ENCODE measurements at places on chromosomes 7 and 10.

GRCh38 chr10:103911021-103911459 lies 6.9 kb downstream of the STN1 start:
- no peak for DNase-seq

DNA sequence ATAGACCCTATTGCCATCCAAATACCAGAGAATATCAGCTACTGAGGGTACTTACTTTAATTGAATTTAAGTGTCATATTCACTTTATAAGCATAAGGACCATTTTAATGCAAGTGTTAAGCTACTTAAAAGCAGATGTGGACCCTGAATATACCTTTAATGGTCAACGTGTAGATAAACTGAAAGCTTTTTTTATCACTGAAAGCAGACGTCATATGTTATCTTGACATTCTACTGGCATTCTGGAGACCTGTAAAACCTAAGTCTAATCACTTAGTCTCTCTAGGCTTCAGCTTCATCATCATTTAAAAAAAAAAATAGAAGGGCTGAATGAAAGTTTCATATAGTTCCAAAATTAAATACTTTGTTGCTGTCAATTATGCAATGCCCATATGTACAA lies 116.5 kb downstream of the ELAPOR2 start:
- no peak for DNase-seq

DNA sequence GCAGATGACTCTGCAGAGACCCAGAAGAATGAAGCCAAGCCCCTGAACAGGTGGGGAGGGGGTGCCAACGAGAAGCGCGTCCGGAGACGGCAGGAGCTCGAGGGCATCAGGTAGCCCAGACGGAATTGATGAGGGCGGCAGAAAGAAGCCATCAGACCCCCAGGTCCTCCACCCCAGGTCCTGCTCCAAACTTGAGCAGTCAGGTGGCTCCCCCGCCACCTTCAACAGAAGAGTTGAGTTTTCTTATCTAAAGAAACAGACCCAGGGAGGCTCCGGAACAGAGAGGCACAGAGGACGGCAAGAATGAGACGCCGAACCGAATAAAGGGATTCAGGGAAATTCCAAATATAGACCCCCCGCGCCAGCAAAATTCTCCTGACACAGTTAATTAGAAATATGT lies 22.2 kb downstream of the RGS10 start:
- no peak for DNase-seq

GRCh38 chr10:122168598-122169394 lies 102.3 kb upstream of the BTBD16 start:
- no peak for DNase-seq

DNA sequence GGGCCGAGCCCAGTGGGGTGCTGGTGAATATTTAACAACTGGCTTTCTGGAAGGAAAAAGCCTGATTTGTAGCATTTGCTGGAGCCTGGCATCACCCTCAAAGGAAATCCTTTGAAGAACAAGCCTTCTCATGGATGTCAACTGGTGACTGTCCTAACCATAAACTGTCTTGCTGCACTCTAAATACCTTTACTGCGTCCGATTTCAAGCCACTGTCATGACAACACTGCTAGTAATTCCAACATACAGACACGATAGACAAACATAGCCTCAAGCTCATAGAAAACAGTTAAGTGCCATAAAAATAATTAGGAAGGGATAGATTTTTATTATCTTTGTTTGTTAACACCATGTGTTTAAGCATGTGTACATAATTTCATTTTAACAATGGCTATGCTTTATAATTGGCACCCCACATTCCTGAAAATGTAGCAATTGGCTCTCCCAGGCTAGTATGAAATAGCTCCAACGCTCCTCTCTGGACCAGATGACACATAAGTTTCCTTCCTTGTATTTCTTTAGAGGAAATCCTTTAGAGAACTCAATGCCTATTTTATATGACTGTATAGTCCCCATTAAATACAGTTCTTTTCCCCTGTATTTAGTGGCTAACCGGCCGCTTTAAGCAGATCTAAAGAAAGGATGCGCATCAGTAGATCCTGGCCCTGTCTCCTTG lies 273.4 kb downstream of the PRPF18 start:
- DNase-seq: no peak

GRCh38 chr10:92502296-92502808 lies 71.5 kb downstream of the IDE start:
- DNase-seq: no peak

GRCh38 chr7:128304212-128304611 lies 39.5 kb downstream of the RBM28 start:
- DNase-seq: no peak

GRCh38 chr7:95723583-95724180 lies 48.7 kb upstream of the DYNC1I1 start:
- no peak for DNase-seq

DNA sequence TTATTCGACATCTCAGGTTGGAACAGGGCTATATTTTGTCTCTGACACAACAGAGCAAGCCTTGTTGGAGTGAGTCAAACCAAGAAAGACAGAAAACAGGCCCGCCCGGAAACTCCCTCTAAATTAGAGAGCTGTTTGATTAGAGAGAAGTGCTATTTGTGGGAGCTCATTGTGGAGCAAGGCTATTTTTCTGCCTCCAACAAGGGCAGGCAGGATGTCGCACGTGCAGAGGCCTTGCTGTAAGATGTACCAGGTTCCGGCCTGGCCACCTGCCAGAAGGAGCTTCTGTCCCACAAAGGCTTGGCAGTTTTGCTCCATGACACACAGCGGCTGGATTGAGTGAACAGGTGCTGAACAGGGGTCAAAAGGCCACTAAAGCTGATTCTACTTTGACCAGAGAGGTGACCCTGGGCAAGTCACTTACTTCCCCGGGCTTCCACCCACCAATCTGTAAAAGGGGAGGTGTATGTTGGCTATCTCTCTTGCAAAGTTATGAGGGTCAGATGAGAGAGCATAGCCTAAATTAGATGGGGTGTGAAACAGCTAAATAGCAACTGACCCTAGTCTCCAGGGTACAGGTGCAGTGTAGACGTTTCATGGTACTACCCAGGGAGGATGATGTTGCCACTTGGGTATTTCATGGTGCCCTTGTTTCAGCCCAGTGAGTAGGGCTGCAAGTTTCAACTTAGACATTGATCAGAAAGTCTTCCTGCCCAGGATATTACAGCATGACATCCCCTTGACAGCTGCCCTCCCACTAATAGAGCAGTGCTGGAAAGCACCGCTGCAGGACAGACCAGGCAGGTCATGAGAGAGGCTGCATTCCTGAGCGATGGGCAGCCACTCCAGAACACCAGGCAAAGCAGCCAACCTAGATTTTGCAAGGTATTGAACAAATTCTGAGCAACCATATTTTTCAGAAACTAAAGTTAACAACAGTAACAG lies 62.0 kb downstream of the VSTM4 start:
- peak; percentile 90 for DNase-seq

GRCh38 chr10:30028006-30028737 lies 31.2 kb downstream of the JCAD start:
- no peak for DNase-seq

- no peak for DNase-seq
Measured at GRCh38 chr7:6242561-6242960, 29.9 kb downstream of the CYTH3 start.

DNA sequence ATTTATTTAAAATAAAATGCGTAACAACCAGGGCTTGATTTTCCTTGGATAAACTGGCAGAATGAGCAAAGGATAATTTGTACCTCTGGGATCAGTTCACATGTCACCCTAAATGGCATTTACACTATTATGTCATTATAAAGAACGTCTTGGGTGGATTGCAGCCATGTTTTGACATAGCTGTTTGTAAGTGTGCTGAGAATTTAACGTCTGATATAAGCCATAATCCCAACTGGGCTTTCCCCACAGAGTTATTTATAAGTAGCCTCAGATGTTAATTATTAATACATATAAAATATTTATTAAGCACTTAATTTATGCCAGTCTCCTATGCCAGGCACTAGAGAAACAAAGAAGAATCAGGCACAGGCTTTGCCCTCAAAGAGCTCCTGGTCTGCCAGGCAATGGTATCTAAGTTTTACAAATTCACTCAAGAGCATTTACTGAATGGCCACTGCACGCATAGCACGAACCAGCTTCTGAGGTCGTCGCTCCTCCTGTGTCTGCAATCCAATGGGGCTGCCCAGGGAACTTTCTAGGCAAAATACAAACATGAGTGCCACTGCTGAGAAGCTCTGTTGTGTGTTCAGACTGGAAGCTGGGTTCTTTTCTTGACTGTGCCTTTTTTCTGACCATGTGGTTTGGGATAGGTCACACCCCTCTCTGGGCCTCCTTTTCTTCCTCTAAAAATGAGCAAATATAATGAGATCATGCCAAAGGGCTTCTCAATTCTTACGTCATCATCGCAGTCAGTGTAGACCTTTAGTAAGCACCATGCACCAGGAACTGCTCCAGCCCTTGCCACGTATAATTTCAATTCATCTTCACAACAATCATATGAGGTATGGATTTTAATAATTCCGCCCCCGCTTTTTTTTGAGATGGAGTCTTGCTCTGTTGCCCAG lies 11.3 kb upstream of the CTBP2 start:
- no peak for DNase-seq

DNA sequence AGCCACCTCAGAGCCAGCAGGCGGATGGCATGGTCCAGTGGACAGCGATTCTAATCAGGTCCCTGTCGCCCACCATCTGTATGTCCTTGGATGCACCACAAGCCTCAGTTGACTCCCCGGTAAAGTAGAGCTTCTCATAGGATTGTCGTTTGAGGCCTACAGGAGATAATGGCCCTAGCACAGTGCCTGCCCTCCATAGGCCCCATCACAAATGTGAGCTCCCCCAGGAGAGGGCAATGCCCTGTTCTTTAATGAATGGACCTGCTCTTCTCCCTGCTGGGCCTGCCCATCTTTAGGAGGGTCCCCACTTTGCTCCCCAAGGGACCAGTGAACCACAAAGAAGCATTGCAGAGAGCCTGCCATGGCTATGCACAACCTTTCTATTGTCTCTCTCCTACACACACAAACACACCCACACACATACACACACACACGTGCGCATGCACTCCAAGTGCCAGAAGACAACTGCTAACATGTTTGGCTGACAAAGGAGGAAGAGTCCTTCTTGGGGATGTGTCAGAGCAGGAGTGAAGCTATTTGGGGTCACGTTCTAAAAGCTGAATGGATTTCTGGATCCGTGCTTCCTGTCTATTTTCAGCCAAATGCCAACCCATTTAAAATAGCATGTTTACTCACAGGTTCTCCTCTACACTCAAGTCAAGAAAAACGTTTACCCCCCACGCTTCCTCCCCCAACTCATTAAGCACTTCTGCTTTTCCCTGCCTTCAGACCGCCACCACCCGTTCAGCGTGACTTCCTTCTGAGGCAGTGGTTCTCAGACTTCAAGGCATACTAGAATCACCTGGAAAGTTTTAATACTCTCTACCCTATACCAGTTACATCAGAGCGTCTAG lies 196.1 kb downstream of the GRID1 start:
- no peak for DNase-seq

DNA sequence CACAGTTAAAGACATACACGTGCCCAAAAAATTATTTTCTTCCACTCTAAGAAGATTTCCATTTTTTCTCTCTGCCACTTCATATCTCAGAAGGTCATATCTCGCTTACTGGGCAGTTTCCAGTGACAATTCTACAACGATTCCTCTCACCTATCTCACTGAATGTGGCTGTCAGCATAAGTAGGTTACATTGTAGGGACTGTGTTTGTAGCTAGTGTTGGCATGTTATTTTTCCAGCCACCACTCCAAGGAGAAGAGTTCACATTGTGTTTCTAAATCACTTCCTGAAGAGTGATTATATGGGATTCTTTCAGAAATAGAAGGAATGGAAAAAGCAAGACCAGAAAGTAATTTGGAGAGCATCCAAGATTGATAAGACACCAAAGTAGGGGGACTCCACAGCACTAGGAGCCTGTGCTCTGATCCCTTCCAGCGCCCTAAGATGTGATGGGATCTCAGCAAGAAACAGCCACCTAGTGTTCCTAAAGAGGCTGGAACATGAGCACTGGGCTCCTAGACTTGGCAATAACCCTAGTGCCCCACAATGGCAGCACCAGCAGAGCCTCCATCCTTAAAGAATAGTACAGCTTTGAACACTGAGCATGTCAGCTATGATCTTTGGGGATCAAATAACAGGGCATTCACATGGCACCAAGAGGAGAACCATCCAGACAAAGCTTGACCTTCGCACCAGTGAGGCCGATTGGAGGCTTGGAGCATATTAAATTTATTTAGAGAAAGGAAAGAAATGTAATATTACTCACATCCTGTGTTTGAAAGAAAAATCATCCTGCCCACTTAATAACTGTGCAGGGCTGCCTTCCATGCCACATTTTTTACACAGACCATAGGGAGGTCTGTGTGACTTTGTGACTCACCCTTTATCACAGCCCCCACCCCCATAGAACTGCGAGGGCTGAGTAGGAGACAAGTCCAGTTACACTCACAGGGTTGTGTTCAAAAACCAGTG lies 51.8 kb downstream of the CAV1 start:
- DNase-seq: no peak

DNA sequence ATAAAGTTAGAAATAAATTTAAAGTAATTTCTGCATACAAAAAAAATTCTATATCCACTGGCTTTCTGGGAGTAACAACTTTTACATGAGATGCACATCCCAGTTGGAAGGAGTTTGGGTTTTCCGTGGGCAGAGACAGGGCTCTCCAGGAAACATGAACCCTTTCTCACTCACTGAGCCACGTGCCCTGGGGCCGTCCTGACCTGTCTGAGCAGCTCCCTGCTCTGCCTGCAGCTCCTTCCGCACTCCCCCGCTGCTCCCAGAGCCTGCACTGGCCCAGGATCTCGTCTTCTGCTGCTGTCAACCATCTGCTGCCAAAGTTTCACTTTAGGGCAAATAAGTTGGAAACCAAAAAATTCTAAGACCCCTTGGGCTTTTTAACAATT lies 169.1 kb downstream of the DIP2C start:
- no peak for DNase-seq

- DNase-seq: no peak
Measured at GRCh38 chr10:47095848-47096612, 184.8 kb downstream of the PTPN20 start.

GRCh38 chr10:64658528-64658927 lies 1137.3 kb downstream of the REEP3 start:
- DNase-seq: no peak

GRCh38 chr10:32954080-32954479 lies 4.0 kb downstream of the ITGB1 start:
- no peak for DNase-seq

DNA sequence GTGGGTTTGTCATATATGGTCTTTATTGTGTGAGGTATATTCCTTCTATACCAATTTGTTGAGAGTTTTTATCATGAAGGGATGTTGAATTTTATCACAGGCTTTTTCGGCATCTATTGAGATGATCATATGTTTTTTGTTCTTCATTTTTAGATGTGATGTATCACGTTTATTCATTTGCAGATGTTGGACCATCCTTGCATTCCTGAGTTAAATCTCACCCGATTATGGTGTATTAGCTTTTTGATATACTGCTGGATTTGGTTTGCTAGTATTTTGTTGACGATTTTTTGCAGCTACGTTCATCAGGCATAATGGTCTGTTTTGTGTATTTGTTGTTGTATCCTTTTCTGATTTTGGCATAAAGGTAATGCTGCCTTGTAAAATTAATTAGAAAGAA lies 311.0 kb downstream of the PTEN start:
- DNase-seq: no peak

GRCh38 chr10:127907411-127908105 lies 655 bp downstream of the PTPRE start:
- peak; percentile 91 for DNase-seq

Data from esophagus muscularis mucosa (tissue), 4 donors.